ENCODE measurements at places on chromosomes 4 and X. TPM values are rescaled to one million over a fixed set of nuclear protein-coding genes. Genes with fewer than 3 reads are reported as not detected.

Gene TMPRSS11E
- total RNA-seq: not detected

Gene DOK7
- total RNA-seq: not detected

Gene IQCM
- not detected for total RNA-seq

Gene GRIA2
- total RNA-seq: not detected

Data from myometrial cell (primary cell).